GF-D8 (cell line): ENCODE measurements at places on chromosomes 5 and 9.

DNA sequence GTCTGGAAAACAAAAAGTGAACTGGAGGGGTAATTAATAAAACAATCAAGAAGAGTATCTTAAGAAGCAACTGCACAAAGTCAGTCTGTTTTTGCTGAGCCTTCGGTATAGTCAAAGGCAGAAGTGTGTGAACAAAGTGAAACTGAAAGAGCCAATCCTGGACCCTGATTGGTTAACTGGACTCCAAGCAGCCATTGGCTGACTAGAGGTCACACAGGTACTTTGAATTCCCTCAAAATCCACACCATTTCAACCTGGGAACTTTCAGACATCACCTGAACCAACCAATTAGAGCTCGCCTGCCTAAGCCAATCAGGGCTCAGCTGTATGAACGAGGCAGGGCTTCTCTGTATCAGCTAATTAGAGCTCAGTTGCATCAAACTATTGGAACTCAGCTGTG is 286.7 kb downstream of the TLE4 start:
- no peak for DNase-seq

DNA sequence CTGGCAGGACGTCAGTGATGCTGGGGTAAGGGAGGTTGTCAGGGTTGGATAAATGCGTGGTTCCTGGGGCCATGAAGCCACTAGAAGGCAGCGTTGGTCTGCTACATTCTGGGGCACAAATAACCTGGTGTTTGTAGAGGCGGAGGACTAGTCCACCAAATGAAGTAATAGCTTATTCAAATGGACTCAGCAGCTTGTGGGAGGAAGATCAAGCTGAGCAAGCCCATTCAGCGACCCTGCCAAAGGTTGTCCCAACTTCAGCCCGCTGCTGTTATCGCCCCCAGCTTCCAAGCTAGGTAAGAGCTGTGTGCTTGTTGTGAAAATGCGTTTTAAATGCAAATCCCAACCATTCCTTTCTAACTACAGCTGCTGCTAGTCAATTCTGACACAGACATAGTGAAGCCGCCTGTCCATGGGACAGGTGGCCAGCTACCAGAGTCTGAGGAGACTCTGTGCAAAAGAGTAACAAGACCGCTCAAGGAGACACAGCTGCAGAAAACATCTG is 7.6 kb upstream of the FAM240B start:
- DNase-seq: no peak

- no peak for DNase-seq
Measured at GRCh38 chr5:54990841-54991258, 5.5 kb upstream of the ESM1 start.

- no peak for DNase-seq
Measured at GRCh38 chr5:76303921-76304320, 99.2 kb upstream of the IQGAP2 start.

DNA sequence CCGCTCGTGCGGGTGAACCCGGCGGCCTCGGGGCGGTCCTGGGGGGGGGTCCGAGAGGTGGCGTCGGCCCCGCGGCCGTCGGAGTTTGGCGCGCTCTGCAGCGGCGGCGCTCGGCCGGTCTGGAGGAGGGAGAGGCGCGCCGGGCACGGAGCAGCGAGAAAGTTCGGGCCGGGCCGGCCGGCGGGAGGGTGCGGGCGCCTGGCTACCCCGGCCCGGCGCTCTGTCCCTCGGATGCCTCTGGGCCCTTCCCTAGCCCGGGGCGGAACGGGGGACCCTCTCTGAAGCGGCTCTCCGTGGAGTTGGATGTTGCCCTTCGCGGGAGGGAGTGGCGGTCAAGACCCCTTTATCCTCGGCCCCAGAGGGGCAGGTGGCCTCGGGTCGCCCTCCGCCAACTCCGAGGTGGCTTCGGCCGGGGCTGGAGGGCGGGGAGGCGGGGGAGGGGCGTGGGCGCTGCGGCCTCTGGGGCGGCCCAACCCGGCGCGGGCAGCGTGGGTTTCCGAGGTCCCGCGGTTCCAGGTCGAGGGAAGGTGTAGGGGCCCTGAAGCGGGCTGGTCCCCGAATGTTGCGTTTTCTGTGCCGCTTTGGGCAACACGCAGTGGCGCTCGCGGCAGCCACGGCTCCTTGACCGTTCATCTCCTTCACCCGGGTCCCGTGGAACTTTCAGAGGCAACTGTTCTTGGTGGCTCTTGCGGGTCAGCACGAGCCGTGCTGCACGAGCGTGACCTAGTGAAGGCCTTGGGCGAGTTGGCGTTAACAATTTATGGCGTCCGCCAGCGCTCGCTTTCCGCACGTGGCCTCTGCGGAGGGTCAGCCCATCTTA is 290.5 kb downstream of the DOCK8 start:
- DNase-seq: no peak

DNA sequence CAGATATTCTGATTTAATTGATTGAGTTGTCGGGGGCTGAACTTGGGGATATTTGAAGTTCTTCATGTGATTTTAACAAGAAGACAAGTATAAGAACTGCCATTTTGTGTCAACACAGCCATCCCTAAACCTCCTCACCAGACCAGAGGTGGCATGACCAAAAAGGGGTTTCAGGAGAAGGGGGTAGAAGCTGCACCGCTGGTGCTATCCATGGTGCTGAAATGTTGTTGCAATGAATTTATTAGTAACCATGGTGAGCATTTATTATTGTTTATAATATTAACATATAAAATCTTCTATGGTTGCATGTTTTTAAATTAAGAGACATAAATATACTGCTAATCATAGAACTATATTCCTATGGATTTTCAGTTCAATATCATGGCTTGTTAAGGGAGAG is 72.3 kb downstream of the GNA14 start:
- no peak for DNase-seq

GRCh38 chr5:33363537-33363936 is 77.2 kb upstream of the TARS1 start:
- no peak for DNase-seq

GRCh38 chr9:113350937-113351336 is 1.6 kb downstream of the BSPRY start:
- peak; percentile 78 for DNase-seq

- no peak for DNase-seq
Measured at GRCh38 chr9:1962588-1963106, 52.5 kb upstream of the SMARCA2 start.

DNA sequence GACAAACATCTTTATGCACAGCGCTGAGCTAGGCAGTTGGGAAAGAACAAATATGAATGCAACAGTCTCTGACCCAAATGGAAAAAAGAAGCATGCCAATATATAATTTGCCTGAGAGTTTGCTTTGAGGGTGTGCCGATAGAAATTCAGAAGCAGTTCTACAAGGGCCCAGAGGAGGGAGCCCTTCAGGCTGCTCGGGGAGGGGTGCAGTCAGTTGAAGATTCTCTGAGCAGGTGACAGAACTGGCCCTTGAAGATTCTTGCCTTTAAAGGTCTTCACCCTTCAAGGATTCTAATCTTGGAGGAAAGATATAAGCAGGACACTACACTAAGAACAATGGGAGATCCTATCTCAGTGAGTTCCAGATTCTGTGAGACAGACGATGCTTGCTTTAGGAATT is 3.7 kb upstream of the PAPPA start:
- no peak for DNase-seq

- DNase-seq: no peak
Measured at GRCh38 chr9:94250456-94250855, 8.6 kb upstream of the ZNF169 start.

- DNase-seq: no peak
Measured at GRCh38 chr9:109270971-109271925, 49.6 kb downstream of the EPB41L4B start.

DNA sequence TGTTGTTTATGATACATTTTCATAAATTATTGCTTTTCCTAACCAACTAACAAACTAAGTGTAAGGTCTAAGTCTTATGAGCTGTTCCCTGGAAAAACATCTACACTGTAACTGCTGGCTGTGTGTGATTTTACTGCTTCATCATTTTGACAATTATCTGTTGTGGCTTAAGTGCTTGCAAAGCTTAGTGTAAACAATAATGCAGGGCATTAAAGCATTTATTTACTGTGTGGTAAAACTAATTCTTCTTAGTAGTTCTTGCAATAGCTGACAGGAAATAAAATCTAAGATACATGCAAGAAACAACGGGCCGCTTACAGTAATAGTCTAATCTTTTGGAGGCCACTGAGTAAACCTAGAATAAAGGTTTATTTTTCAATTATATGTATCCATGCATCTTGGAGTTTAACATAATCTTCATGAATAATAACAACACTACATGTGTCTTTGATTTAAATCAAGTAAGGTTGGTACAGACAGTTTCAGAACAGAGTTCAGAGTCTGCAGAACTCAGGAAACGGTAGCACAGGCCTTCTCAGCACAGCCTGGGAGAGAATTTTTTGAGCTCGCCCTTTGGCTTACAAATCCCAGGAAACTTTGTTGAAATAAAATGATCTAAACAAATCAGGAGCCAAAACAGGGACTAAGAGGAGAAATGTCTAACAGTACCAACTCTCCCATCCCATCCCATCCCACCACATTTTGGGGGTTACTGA is 473.1 kb downstream of the NR2F1-AS1 start:
- DNase-seq: no peak

GRCh38 chr9:19122490-19123042 is 4.7 kb downstream of the PLIN2 start:
- DNase-seq: no peak

- no peak for DNase-seq
Measured at GRCh38 chr5:131607903-131608540, 27.0 kb downstream of the RAPGEF6 start.

- no peak for DNase-seq
Measured at GRCh38 chr9:111832449-111832848, 37.7 kb upstream of the SHOC1 start.

- DNase-seq: peak; percentile 89
Measured at GRCh38 chr5:175696139-175696854, 38.4 kb downstream of the HRH2 start.

- no peak for DNase-seq
Measured at GRCh38 chr9:126283799-126284465, 42.7 kb upstream of the MVB12B start.

- no peak for DNase-seq
Measured at GRCh38 chr5:157710882-157711281, 20.3 kb upstream of the THG1L start.

DNA sequence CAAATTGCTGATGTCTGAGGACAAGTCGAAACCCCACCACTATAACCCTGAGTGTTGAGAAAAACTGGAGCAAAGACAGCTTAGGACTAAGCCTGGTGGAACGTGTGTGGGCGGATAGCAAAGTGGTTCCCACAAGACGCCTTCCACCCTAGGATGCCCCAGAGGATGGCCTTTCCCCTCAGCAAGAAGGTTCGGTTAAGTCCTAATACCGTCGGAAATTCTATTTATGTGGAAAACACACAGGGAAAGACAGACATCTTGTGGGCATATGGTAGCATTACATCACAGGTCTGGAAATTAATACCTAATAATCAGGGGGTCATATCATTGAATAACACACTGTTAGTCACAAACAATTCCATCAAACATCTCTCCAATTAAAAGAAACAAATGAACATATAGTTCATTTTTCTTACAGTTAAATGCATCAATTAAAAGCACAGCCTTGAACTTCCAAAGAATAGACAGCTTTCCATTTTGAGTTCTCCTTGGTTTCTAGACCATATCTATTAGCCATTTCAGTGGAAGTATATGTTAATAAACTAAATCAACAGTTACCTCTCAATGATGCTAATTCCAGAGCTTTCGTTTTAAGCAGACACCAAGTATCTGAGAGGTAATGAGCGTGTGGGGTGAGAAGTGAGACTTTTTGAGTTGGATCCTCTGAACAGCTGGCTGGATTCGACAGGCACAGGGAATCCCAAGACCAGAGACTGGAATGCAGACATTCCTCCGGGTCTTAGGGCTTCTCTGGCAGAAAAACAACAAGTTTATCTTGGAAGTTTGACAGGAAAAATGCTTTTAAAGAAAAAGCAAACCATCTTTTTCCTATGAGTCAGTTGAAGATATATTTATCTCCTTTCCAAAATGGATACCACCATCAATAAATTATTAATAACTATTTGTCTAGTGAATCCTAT is 2.9 kb upstream of the ICE1 start:
- DNase-seq: no peak

DNA sequence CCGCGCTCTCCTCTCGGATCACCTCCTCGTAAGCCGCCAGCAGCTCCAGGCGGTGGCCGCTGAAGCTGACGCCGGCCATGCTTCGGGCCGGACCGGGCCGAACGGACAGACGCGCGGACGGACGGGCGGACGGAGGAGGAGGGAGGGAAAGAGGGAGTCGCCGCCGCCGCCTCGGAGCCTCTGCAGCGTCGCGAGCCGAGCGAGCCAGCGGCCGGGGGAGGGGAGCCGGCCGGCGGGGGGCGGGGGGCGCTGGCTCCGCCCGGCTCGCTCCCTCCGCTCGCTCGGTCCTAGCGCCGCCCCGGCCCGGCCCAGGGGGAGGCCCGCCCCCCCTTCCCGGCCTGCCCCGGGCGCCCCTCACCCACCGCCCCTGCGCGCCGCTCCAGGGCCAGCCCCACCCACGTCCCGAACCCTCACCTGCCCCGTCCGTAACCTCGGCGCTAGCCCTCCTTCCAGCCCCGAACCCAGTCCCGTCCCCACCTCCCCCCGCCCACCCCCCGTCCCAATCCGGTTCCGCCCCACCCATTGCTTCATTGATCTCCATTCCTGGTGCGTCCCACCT is at the start of gene DBN1:
TSS of gene DBN1 (minus strand) at position 192 of the 559 bp plus-strand sequence. CDS start at position 79, 113 bp downstream.
- DNase-seq: no peak

GRCh38 chr9:87035879-87036278 is 88.6 kb upstream of the GAS1 start:
- no peak for DNase-seq

DNA sequence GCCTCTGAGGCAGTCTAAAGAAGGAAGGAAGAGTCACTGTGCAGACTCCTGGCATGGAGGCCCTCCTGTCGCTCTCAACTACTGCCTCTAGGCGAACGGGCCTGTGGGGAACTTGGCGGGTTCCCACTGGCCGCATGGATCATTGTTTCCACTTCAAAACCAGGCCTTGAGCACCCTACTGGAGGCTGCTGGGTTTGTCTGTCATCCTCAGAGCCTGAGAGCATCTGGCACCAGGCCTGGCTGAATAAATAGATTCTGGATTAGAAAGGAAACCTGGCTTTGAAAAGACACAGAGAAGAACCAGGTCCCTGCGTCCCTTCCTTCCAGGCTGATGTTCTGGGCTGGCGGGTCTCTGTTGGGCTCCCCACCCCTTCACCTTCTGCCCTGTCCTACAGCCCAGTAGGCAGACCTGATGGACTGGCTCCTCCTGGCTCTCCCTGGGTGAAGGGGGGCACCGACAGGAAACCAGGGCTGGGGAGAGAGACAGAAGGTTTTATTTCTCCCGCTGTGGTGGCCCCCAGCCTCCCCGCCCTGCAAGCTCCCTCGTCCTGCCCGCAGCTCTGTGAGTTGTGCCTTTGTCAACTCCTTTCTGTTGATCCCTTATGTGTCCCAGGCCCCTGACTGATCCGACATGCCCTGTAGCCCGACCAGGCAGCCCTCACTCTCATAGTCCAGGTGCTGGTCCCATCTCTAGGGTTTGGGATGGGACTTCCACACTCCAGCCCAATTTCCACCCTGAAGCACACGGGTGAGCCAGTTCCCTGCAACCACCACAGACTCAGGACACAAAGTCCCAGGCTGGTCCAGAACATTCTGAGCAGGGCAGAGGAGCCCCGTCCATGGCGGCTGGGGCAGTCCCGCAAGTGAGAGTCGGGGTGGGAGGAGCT is 50.1 kb downstream of the ADAMTS2 start:
- no peak for DNase-seq
